ENCODE measurements at places on chromosomes 7 and 10. TPM values are rescaled to one million over a fixed set of nuclear protein-coding genes. Genes with fewer than 3 reads are reported as not detected.

DNA sequence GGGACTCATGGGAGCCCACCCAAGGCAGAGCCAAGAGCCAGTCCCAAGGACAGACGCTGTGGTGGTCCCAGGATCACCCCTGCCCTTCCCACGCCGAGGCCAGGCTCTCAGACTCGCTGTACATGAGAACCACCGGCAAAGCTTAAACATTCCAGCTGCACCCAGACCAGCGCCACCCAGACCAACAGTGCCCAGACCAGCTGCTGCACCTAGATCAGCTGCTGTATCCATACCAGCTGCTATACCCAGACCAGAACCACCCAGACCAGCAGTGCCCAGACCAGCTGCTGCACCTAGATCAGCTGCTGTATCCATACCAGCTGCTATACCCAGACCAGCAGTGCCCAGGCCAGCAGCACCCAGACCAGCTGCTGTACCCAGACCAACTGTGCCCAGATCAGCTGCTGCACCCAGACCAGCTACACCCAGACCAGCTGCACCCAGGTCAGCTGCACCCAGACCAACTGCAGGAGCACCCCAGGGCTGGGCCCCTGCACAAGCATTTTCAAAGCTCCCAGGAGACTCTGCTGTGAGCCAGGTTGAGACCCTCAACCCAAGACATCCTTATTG is 47.9 kb upstream of the CNPY1 start:
- no peak for DNase-seq

- DNase-seq, result no peak
Measured at GRCh38 chr10:87519582-87519981, 14.9 kb downstream of the MINPP1 start.

Gene KDM7A
- 10.9 TPM for total RNA-seq

Gene FXYD4
- total RNA-seq, result not detected

- no peak for DNase-seq
Measured at GRCh38 chr10:73889014-73889413, 14.7 kb upstream of the CAMK2G start.

Gene KCNIP2
- total RNA-seq, result under 0.01 TPM

Gene ATRNL1
- 0.20 TPM for total RNA-seq

DNA sequence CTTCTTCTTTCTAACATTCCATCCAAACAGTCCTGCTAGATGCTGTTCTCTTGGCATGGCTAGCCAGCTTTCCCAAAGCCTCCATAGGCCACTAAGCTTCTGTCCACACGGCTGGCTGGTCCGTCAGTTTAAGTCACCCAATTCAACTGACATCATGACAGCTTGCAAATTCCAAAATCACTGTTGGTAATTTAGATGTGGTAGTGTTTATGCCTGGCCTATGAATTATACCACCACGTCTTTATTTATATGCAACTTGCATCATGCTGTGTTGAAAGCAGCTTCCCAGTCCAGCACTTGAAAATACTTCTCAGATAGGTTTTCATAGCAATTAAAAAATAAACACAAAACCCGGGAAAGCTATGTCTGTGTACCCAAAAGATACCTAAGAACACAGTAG is 2.2 kb upstream of the VIM start:
- DNase-seq, result no peak

DNA sequence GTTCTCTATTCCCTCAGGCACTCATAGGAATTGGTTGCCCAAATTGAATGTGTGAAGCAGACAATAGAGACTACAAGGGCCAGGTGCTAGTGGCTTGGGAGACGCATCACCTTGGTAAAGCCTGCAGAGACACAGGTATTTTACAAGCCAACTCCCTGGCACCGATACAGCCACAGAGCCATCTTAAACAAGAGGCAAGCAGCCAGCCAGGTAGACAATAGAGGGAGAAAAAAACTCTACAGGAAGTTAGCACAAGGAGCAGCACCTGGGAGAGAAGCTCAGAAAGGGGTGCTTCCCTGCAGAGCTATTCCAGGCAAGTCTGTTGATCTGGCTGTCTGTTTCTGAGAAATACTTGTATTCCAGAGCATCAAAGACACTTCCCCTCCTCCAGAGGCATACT is 43.0 kb upstream of the CDK1 start:
- no peak for DNase-seq

DNA sequence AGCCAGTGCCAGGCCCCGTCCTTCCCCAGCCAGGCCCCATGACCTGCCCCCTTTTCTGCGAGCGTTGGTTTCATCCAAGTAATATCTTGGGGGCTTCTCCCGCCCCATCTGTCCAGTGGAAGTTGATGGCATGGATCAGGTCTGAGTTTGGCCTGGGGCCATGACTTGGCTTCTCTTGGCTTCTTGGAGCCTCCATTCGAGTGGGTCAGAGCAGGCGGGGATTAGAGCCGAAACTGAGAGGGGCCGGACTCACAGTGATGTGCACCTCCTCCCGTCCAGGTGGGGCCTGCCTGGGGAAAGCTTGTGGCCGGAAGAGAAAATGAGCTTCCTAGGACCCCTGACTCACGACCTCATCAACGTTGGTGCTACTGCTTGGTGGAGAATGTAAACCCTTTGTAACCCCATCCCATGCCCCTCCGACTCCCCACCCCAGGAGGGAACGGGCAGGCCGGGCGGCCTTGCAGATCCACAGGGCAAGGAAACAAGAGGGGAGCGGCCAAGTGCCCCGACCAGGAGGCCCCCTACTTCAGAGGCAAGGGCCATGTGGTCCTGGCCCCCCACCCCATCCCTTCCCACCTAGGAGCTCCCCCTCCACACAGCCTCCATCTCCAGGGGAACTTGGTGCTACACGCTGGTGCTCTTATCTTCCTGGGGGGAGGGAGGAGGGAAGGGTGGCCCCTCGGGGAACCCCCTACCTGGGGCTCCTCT is 15.1 kb upstream of the LIMK1 start:
- DNase-seq, result no peak

Gene EGR2
- under 0.01 TPM for total RNA-seq

Gene SLC26A3
- total RNA-seq, result not detected
